ENCODE measurements at places on chromosomes 3 and 15. TPM values are rescaled to one million over a fixed set of nuclear protein-coding genes. Genes with fewer than 3 reads are reported as not detected.

DNA sequence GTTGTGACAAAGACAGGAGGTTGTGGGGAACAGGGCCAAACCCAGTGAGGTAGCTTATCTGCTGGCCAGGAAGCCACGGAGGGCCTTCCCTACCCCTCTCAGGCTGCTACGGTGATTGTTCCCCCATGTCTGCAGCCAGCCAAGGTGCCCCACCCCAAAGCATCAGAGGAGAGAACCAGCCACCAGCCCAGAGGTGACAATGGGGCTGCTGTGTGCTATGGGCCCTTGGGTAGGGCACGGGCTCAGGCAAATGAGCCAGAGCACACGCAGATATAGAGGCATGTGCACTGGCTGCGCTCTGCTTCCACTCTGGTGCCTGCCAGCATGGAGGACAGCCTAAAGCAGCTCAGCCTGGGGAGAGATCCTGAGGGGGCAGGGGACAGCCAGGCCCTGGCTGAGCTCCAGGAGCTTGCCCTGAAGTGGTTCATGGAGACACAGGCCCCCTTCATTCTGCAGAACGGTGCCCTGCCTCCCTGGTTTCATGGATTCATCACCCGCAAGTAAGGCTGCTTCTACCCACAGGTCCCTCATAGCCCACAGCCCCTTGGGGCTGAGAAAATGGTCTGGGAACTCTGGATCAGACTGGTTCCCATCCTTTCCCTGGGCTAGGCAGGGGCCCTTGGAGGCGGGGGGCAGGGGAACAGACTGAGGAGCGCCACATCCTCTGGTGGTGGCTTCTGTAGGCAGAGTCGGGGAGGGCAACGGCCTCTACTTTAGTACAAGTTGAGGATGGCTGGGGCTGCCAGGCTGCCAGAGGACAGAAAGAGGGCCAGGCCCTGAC lies at the start of gene SH2D7:
SH2D7 (plus strand) TSS at position 301 of the 781 bp plus-strand sequence; CDS start at position 325, 24 bp downstream.
- no peak for DNase-seq

The TGM5 gene
- not detected for polyA plus RNA-seq

The SLC51A gene
- polyA plus RNA-seq = not detected

The CEP97 gene
- 5.7 TPM for polyA plus RNA-seq

DNA sequence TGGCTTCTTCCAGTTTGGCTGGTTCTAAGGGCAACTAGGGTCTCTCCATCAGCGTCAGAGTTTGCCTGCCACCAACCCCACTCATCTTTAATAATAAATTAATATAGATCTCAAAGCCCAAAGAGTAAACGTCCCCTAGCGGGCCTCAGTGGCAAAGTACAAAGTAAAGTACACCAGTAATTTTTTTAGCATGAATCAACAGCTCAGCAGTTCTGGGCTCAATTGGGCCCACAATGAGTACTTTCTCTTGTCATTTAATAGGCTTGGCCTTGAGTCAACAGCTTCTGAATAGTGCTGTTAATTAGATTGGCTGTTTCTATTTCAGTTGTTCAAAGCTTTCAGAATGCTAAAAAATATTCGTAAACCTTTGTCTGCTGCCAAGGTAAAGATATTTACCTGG lies 89.0 kb upstream of the PFN2 start:
- no peak for DNase-seq

The PARP15 gene
- not detected for polyA plus RNA-seq

DNA sequence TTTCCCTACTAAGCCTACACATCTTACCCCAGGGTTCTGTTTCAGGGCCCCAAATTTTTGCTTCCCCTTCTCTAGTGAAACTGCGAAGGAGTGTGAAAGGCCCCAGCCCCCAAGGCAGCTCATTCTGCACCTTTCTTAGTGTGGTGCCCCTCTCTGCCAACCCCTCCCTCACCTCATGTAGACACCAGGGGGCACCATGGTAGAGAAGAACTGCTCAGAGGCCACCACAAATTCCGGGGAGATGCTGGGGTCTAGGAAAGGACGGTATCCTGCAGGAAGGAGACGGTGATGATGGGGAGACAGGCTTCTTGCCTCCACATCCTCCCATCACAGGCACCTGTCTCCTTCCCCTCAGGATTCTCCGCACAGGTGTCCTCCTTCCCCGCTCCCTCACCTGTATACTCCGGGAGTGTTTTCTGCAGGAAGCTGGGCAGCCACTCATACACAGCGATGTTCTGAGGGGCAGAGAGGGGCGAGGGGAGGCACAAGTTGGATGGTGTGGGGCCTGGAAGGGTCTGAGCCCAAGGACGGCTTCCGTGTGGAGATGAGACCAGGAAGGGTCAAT lies 3.6 kb downstream of the DUOX2 start:
- DNase-seq = no peak

- no peak for DNase-seq
Observed at GRCh38 chr3:53809267-53809666, 37.0 kb downstream of the CHDH start.

The EIF1B gene
- 115 TPM for polyA plus RNA-seq

DNA sequence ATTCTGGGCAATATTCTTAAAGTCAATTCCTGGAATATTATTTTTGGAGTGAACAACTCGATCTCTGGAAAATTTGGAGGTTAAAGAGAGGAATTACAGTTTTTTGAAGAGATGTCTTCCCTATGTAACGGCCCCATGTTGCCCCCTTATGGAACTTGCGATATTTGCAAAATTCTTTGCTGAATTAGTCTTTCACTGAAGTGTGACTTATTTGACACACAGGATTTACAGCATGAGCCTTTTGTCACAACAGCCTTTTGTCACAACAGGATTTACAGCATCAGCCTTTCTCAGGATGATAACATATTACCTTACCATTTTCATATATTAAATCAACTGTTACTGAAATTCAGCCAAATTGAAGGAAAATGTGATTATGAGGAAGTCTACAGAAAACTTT lies 37.8 kb upstream of the SPTSSB start:
- peak; percentile 79 for DNase-seq

GRCh38 chr15:67349634-67350033 lies 95.0 kb downstream of the IQCH start:
- no peak for DNase-seq

The TOPAZ1 gene
- polyA plus RNA-seq = not detected

- no peak for DNase-seq
Observed at GRCh38 chr15:100001405-100001804, 268.2 kb upstream of the LYSMD4 start.

GRCh38 chr3:14245248-14245639 lies 66.6 kb downstream of the LSM3 start:
- DNase-seq = no peak

The BFSP2 gene
- 1.0 TPM for polyA plus RNA-seq

The WDR93 gene
- 0.32 TPM for polyA plus RNA-seq

DNA sequence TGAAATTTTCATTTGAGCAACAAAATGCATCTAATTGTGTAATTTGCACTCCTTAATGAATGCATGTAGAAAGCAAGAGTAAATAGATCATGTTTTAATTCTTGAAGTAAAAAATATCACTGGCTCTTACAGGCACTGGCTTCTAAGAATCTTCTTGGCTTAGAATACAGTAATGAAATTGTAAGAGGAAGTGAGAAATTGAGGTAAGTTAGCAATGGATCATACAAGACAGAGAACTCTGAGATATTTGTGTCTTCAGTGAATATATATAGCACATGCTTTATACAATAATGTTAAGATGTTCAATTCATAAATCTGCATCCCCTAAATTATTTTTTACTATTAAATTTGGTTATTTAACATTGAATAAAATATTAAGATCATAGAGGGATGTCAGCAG lies 465.0 kb downstream of the CNTN3 start:
- DNase-seq = no peak

GRCh38 chr3:79869461-79870312 lies 101.9 kb upstream of the ROBO1 start:
- DNase-seq = no peak

GRCh38 chr3:52681596-52681995 lies 4.1 kb downstream of the PBRM1 start:
- no peak for DNase-seq

DNA sequence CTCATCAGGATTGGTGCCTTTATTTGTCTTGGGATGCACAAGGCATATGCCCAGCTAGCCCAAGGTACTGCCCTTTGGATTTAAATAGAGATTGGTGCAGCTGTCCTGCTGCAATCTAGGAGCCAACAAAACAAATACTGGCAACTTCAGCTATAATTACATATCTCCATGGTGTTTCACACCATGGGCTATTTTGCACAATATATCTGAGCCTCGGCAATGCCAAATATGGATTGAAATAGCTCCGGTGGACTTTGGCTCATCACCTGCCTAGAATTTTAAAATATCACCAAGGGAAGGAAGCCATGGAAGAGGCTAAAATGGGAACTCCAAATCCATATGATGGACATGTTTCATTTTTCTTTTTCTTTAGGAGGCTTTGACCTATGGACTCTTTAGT lies 367.8 kb upstream of the UMPS start:
- DNase-seq = no peak

DNA sequence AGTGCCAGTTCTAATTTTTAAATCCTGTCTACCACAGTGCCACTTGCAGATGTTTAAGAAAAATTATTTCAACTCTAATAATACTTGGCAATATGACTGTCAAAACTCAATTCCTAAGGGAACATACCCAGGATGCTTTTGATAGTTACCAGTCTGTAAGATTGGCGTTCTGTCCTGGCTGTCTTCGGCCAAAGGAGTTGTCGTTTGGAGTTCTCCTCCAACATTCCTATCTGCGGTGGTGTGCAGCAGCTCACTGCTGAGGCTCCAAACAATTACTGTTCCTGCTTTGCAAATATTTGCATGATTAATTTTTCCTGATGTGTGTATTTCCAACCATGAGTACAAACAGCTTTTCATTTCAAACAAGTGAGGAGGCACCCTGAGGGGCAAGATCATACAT lies 330.8 kb upstream of the DPH6 start:
- DNase-seq = no peak

The B3GNT5 gene
- polyA plus RNA-seq = 5.4 TPM

- DNase-seq = peak; percentile 73
Observed at GRCh38 chr3:79361748-79362378, 405.9 kb downstream of the ROBO1 start.

- no peak for DNase-seq
Observed at GRCh38 chr3:127059072-127059471, 76.2 kb downstream of the PLXNA1 start.

The CLDN16 gene
- polyA plus RNA-seq = not detected

DNA sequence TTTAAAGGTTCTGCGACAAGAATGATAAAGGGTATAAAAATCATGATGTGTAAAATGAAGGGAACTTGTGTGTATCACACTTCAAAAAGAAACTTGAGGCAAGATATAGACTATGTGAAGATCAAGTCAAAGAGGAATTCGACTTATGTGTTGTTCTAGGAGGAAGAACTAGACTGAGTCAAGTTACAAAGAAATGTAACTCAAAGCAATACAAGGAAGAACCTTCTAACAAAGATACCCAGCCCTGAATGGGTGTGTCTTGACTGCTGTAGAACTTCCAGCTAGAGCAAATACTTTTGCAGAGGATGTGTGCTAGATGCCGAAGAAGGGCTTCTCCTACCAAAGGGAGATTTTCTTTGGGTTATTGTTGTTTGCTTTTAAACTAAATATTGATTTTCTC lies 2.4 kb downstream of the SLC49A4 start:
- no peak for DNase-seq

- DNase-seq = peak; percentile 54
Observed at GRCh38 chr15:29115093-29115991, 154.3 kb downstream of the NSMCE3 start.

DNA sequence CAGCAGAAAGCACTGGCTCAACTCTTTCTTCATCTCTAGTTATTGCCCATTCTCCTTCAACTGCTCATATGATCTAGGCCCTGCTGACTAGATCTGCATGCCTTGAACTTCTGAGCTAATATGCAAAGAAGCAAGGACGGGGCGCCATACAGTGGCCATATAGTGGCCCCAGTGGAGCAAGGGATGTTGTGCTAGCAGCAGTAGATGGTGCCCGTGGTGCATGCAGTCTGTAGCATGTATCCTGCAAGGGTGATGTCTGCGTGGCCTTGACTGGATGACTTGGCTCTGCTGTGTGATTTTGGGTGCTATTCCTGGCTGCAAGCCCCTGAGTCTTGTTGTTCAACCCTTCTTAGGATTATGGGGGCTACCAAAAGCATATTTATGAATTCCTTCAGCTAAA lies 12.2 kb upstream of the NMD3 start:
- no peak for DNase-seq

The RPS27L gene
- polyA plus RNA-seq = 40.2 TPM
